SHP77 treated with DMSO at 0.1 percent for 48 hours (cell line): ENCODE measurements at places on chromosomes 1 and 21.
A peak's percentile ranks its signal among the peaks of the same experiment; 100 is the strongest.

- DNase-seq: peak; percentile 37
These were observed 67.5 kb downstream of the SDC3 start for GRCh38 chr1:30840904-30841598.

DNA sequence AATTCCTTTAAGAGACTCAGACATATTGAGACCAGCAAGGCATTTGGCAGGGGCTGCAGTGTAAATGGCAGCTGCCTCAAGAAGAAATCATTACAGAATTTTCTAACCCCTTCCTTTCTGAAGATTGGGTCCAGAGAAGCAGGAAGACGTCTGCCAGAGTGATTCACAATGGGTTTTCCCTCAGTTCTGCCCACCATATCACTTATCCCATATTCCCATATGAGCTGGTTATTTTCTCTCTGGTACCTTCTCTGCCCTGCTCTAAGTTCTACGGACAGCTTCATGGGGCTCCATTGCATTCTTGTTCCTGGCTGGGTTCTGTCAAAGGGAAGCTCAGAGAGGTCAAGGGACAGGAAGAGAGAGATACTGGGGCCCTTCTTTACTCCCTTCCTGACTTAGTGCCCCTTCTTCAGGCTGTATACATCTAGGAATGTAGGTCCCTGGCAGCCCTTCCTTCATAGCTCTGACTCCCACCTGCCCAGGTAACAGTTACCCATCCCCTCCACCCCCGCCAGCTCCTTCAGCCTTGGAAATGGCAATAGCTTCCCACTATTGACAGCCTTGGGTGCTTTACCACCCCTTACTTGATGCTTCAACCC, 420.6 kb upstream of the DAB1 start:
- no peak for DNase-seq

- DNase-seq: no peak
These were observed 59.9 kb downstream of the LRRC8C start for GRCh38 chr1:89692601-89693521.

DNA sequence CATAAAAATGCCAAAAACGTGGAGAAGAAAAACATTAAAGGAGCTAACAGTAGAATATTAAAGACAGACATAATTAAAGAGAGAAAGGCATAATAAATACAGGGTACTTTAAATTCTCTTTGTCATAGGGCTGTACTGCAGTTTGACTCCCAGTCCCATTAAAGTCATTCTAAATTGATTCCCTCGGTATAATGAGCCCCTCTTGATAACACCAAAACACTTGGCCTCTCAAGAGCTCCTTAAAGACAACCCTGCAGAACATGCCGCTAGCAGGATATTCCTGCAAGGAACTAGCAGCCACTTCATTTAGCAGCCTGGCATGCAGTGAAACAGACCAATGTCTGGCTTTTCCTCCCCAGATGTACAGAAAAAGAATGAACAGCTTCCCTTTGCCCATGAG, 273.8 kb upstream of the ESRRG start:
- no peak for DNase-seq

GRCh38 chr1:182955596-182956588, 2.9 kb upstream of the SHCBP1L start:
- DNase-seq: no peak

- no peak for DNase-seq
These were observed 11.7 kb downstream of the CHIA start for GRCh38 chr1:111302374-111302773.

- no peak for DNase-seq
These were observed 7.2 kb upstream of the IBA57 start for GRCh38 chr1:228158151-228159007.

GRCh38 chr1:226215239-226215638, 8.2 kb upstream of the MIXL1 start:
- no peak for DNase-seq

GRCh38 chr1:239197871-239198270, 188.5 kb upstream of the CHRM3 start:
- no peak for DNase-seq

GRCh38 chr1:245310571-245311531, 156.1 kb downstream of the KIF26B start:
- DNase-seq: no peak

DNA sequence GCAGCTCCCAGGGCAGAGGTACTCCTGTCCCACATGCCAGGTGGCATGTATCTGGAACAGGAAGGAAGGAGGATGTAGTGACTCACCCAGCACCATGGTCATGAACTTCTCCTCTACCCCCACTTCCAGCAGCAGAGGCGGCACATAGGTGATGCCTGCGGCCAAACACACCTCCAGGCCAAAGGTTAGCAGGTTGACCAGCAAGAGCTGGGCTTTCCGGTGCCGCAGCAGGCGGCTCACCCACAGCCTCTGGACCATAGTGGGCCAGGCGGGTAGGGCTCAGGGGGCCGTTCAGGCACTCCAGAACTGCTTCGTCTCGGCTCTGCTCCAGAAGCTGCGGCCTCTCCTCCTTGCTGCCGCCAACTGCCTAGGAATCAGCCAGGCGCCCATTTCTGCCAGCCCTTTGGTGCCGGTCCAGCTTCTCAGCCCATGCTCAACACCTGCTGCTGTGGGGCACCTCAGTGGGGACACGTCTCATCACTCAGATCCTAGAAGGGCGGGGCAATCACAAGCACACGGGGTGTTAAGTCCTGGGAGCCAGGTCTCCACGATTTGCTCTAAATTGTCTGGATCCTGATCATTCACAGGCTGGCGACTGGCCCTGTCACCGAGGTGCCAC, 15.8 kb downstream of the SLC45A3 start:
- DNase-seq: no peak

- DNase-seq: no peak
These were observed 17.5 kb upstream of the ACBD6 start for GRCh38 chr1:180519846-180520245.

- DNase-seq: no peak
These were observed 250.5 kb upstream of the POGK start for GRCh38 chr1:166588741-166589140.

DNA sequence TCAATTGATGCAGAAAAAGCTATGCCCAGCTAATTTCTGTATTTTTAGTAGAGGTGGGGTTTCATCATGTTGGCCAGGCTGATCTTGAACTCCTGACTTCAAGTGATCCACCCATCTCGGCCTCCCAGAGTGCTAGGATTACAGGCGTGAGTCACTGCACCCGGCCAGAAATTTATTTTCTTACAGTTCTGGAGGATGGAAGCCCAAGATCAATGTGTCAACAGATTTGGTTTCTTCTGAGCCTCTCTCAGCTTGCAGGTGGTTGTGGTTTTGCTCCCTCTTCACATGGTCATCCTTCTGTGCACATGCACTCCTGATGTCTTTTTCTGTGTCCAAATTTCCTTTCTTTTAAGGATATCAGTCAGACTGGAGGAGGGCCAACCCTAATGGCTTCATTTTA, 35.6 kb downstream of the SHCBP1L start:
- no peak for DNase-seq

DNA sequence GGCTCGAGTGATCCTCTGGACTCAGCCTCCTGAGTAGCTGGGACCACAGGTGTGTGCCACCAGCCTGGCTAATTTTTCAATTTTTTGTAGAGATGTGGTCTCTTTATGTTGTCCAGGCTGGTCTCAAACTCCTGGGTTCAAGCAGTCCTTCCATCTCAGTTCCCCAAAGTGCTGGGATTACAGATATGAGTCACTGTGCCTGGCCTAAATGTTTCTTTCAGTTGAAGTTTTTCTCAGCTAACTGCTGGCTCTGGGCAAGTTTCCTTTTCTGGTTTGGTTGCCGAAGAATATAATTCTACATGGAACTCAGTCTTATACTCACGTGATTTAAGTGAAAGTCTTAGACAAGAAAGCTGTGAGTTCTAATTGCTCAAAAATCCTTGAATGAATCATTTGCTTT, 57.0 kb downstream of the SASS6 start:
- no peak for DNase-seq

- DNase-seq: no peak
These were observed 16.3 kb downstream of the DPYD start for GRCh38 chr1:97904534-97904933.

GRCh38 chr1:21594935-21595897, 73.9 kb downstream of the RAP1GAP start:
- DNase-seq: no peak

DNA sequence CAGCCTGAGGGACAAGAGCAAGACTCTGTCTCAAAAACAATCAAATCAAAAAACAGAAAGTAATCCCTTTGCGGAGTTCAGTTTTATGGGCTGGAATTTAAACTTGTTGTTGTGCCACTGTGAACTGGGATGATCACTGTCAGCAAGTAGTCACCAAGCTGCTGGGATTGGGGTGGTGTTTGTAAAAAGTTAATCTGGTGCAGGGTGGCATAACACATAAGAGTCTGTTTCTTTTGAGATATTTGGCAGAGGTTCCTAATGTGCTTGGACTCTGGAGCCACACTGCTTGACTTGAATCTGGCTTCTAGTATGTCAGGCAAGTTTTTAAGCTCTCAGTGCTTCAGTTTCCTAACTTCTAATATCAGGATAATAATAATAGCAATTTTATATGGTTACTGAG, 6.6 kb downstream of the CLIC4 start:
- DNase-seq: no peak

GRCh38 chr21:26100573-26100972, 70.0 kb downstream of the APP start:
- no peak for DNase-seq

- DNase-seq: no peak
These were observed 170.7 kb upstream of the IRF2BP2 start for GRCh38 chr1:234780531-234781162.

DNA sequence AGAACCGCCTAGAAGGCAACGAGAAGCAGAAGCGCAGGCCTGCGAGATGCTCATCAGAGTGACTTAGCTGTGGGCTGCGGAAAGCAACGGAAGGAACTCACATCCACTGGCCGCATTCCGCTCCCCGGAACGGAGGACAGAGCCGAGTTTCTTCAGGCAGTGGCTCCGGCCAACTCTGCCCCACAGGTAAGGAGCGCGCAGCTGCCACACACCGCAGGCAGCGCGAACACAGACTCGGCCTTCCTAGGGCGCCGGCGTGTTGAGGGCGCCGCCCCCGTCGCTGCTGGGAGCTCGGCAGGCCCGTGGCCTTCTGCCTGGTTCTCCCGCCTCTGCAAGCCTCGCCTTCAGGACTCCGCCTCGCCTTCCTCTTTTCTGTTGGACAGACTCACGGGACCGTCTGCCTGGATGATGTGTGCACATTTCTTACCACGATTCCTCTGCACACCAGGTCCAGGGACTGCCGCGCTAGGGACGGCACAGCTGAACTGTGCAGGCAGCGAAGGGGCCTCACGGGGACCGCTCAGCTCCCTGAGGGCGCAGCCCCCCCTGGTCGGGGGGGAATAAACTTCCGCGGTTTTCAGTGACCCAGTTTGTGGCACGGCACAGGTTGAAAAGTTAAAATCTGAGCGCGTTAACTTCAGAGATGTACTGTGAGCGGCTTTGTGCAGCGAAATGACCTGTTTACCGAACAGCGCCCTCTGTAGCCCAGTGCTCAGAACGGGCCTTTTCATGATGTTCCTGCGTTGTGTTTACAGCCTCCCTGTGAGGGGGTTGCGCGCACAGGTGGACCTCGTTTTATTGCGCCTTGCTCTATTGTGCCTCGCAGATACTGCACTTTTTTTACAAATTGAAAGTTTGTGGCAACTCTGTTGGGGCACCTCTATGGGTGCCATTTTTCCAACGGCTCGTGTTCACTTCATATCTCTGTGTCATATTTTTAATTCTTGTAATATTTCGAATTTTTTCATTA, 15.8 kb downstream of the TCP10L start:
- peak; percentile 54 for DNase-seq

- DNase-seq: peak; percentile 44
These were observed 19.6 kb upstream of the ERO1B start for GRCh38 chr1:236301080-236301957.

DNA sequence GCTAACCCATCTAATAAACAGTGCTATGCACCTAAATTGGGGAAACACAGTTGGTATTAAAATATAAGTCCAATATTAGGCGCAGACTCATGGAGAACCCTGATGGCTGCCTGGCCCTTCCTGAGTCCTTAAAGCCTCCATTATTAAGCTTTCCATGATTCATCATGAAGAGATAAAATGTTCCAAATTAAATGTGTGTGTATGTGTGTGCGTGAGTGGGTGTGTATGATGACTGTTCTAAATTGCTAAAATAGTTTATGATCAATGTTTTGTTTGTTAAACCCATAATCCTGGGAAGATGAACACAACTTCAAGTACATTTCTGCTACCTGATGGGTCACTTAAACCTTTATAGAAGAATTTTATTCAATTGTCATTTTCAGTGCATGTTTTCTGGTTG, 6.3 kb upstream of the RBBP5 start:
- DNase-seq: no peak

DNA sequence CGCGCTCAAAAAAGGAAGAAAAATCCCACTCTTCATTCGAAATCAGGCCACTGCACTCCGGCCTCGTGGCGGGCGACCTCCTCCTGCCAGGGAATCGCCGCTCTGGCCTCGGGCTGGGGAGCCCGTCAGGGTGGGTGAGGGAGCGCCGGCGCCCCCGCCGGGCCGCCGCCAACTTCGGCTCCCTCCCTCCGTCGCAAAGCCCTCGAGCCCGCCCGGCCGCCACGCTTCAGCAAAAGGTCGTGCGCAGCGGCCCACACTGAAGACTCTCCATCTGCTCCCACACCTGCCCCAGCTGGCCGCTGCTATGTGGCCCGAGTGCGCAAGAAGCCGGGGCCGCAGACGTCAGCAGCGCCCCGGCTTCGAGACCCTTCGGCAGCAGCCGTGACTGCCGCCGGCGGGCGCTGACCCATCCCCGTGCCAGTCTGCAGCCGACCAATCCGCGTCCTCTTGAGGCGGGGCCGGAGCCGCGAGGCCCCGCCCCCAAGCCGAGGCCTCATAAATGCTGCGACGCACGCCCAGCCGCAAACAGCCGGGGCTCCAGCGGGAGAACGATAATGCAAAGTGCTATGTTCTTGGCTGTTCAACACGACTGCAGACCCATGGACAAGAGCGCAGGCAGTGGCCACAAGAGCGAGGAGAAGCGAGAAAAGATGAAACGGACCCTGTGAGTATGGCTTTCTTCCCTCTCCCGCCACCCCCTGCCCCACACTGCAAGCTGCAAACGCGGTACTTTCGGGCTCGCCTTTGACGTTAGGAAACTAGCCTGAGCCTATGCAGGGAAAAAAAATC, at the start of gene RGS2:
RGS2 (plus strand) TSS at position 522 of the 789 bp plus-strand sequence; CDS start at position 555, 33 bp downstream.
- DNase-seq: peak; percentile 94

- DNase-seq: no peak
These were observed 17.2 kb upstream of the C4BPB start for GRCh38 chr1:207071426-207071825.

GRCh38 chr1:112704391-112704933, 2.5 kb downstream of the RHOC start:
- no peak for DNase-seq

DNA sequence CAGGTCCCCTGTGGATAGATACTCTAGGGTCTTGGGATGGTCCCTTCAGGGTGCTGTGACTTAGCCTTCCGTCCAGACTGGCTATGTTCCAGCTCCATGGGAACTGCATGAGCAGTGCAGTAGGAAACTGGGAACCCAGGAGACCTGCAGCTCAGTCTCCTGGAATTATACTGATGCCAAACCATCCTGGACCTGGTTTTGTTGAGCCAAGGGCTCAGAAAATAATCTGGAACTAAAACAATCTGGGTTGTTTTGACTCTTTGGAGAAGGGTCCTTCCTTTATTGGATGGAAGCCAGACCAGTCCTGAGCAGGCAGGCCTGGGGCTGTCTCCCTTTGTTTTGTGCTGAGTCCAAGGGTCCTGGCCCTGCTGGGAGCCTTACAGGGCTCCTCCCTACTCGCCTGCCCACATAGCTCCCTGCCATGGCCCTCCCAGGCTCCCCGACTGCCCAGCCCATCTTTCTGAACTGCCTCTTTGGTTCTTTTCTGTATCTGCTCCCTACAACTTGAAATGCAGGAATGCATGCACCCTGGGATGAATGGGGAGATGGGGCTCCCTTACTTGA, 1.2 kb downstream of the IPO13 start:
- DNase-seq: no peak
